Trophoblast cell (in vitro differentiated cells and primary cell): ENCODE measurements at places on chromosomes 13 and 19.

GRCh38 chr19:4589579-4590410, 30.3 kb upstream of the SEMA6B start:
- peak; percentile 45 for DNase-seq

- DNase-seq, result no peak
These were observed 18.4 kb upstream of the ITM2B start for GRCh38 chr13:48214519-48215121.

GRCh38 chr13:98285317-98285716, 108.2 kb upstream of the RNF113B start:
- peak; percentile 86 for DNase-seq

GRCh38 chr19:2863816-2864215, 3.3 kb upstream of the ZNF556 start:
- DNase-seq, result peak; percentile 42

DNA sequence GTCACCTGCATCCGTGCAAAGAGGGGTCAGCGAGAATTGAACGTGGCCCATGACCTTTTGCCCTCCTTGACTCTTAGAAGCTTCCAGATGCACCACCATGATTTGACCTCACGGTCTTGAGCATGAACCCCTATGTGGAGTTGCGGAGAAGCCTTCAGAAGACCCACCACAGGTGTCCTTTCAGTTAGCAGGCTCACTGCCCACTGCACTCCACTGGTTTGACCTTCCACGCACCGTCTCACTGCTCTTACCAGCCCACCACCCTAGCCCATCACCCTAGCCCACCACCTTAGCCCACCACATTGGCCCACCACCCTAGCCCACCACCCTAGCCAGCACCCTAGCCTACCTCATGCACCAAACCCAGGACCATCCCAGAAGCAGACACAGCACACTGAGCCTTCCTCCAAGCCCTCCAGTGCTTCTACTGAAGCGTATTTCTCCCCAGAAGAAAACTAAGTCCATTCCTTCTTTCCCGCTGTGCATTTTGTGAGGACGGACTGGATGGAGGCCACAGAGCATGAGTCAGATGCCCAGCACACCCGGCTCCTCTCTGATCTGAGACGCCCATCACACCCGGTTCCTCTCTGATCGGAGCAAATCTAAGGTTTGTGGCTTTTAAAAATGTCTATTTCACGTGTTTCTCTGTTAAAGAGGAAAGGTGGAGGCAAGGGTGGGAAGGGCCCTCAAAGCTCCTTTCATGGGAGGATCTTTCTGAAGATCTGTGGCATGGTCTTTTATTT, 45.8 kb downstream of the SOX1 start:
- DNase-seq, result no peak

DNA sequence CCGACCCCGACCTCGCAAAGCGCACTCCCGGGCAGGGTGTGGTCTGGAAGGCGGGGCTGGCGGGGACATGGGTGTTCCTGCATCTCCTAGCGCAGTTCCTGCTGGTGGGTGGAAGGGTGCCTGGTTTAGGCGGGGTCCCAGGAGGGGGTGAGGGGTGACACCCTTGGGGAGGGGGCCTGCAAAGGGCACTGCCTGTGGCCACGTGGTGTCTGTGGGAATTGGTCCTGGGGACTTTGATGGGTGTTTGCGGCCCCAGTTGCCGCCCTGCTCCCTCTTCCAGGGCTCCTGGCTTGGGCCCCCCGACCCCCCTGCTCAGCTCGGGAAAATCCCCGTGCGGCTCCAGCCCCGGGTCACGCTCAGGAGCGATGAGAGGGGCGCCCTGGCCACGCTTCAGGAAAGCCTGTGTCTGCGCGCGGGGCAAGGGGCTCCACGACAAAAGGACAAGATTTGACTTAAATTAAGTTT, 19.1 kb downstream of the WTIP start:
- no peak for DNase-seq

DNA sequence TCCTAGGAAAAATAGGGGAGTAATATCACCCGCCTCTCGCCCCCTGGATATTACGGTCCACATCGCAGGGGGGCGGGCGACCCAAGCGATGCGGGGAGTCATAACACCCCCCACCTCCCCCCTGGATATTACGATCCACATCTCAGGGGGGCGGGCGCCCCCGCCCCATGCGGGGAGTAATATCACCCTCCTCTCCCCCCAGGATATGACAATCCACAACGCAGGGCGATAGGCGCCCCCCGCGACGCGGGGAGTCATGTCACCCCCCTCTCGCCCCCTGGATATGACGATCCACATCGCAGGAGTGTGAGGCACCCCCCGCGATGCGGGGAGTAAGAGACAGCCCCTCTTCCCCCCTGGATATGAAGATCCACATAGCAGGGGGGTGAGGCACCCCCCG, 684.4 kb upstream of the PCDH9 start:
- DNase-seq, result no peak

DNA sequence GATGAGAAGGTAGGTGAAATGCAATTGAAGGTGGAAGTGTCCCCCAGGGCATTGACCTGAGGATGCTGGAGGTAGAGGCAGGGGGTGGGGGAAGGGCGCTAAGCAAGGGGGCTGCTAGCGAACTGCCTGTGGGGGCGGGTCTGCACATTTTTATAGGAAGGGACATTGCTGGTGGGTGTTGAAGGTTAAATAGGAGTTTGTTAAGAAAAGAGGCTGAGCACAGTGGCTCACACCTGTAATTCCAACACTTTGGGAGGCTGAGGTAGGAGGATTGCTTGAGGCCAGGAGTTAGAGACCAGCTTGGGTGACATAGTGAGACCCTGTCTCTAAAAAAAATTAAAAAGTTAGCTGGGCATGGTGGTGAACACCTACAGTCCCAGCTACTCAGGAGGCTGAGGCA, 5.5 kb upstream of the ACP4 start:
- no peak for DNase-seq

GRCh38 chr19:3984908-3985642, at the start of gene EEF2:
EEF2 (minus strand) TSS chr19:3985463; CDS start chr19:3985380, 83 bp downstream.
- peak; percentile 96 for DNase-seq

DNA sequence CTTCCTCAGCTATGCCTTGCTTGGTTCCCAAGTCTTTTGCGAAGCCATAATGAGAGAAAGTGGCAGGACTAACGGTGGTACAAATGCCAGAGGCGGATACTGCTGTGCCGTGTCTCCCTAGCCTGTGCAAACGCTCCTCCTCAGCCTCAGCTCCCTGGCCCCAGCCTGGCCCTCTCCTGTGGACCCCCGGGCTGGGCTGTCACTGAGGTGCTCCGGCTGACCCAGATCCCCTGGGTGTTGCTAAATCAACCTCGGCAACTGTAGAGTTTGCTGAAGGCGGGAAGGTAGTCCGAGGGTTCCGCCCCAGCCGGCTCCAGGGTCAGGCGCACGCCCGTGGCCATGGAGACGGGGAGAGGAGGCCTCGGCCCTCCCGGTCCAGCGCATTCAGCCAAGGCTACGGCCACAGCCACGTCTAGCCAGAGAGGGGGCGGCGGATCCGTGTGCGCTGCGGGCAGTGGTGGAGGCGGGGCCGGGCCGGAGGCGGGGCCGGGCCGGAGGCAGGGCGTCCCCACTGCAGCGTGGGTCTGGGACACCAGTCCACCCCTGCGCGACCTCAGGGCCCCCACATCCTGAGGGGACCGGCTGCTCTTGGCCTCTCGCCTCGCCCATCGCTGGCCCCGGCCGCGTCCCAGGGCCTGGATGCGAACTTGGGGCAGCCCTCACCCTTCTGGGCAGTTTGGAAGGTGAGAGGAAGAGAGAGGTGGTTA, 16.4 kb upstream of the ZNF492 start:
- no peak for DNase-seq

DNA sequence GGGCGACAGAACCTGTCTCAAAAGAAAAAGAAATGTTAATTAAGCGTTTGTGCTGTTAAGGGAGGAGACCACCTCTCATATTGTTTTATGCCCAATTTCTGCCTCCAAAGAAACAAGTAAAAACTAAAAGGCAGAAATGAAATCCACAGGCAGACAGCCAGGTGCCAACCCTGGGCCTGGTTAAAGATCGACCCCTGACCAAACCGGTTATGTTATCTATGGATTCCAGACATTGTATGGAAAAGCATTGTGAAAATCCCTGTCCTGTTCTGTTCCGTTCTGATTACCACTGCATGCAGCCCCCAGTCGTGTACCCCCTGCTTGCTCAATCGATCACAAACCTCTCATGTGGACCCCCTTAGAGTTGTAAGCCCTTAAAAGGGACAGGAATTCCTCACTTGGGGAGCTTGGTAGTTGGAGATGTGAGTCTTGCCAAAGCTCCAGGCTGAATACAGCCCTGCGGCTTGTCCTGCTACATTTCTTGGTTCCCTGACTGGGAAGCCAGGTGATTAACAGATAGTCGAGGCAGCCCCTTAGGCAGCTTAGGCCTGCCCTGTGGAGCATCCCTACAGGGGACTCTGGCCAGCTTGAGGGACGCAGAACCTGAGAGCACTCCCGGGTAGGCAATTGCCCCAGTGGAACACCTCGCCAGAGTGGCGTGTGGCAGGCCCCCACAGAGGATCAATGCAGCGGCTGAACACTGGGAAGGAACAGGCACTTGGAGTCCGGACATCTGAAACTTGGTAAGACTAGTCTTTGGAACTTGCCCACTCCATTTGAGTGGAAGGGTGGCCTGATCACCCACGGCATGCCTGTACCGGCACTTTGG, 748 bp upstream of the ZNF552 start:
- peak; percentile 85 for DNase-seq

GRCh38 chr13:113974304-113975281, 717 bp upstream of the C13orf46 start:
- DNase-seq, result no peak

GRCh38 chr13:94710881-94711560, 1.3 kb downstream of the SOX21 start:
- DNase-seq, result no peak

GRCh38 chr13:88472316-88472715, 801.1 kb downstream of the SLITRK5 start:
- DNase-seq, result no peak

GRCh38 chr19:33868788-33869412, 72.2 kb downstream of the KCTD15 start:
- no peak for DNase-seq

DNA sequence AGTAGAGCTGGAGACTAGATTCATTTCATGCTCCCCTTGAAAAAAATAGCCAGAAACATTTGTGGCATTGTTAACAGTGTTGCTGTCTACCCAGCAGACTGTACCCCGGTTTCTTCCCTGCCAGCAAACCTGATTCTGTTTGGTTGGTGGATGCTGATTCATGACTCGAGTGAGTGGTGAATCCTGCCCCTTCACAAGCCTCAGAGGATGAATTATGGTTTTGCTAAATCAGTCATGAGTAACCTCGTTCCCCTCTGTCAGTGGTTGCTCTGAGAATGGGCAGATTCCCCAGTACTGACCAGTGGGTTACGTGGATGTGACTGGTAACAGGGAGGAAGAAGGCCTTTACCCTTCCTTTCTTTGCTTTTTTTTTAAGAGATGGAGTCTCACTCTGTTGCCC, 10.1 kb downstream of the NLRP12 start:
- no peak for DNase-seq

- peak; percentile 96 for DNase-seq
These were observed at the start of gene CEBPA for GRCh38 chr19:33302175-33302973. CEBPA (minus strand) TSS chr19:33302534; CDS start chr19:33302414, 120 bp downstream.

DNA sequence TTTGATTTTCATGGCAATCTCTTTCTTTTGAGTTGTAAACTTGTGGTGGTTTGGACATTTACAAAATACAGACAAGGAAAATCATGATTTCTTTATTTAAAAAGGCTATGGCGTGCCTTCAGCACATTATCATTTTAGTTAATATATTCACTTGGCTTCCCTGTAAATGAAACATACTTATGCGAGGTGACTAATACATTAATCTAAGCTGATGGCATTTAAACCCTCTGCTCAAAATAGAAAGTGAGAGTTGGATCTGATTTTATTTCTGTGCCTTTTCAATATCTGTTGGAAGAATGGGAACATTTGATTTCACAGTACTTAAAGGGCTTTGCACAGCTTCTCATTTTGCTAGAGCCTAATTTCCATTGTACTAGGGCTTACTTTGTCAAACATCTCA, 289.8 kb downstream of the MTUS2 start:
- DNase-seq, result no peak
